Activated CD4-positive, alpha-beta T cell treated with anti-CD3 and anti-CD28 coated beads, Interleukin-2, amount 50 U/mL, for 1 hour (primary cell): ENCODE measurements at places on chromosomes 16 and 17.
A peak's percentile ranks its signal among the peaks of the same experiment; 100 is the strongest.

GRCh38 chr17:59527931-59528330 is 37.5 kb upstream of the DHX40 start:
- no peak for DNase-seq

GRCh38 chr17:37092071-37092470 is 143.3 kb downstream of the AATF start:
- no peak for DNase-seq

DNA sequence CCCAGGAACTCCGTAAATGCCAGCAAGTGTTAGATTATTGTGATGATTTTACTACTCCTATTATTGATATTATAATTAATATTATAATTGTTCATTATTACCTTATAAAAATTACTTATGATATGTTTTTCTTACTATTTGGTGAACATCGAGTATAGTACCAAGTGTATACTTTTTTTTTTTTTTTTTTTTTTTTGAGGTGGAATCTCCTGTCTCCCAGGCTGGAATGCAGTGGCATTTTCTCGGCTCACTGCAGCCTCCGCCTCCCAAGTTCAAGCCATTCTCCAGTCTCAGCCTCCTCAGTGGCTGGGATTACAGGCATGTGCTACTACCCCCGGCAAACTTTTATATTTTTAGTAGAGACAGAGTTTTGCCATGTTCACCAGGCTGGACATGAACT is 347.0 kb downstream of the WWOX start:
- no peak for DNase-seq

- DNase-seq = no peak
Observed at GRCh38 chr16:5205361-5206040, 107.9 kb upstream of the EEF2KMT start.

- DNase-seq = peak; percentile 18
Observed at GRCh38 chr16:58814348-58814801, 80.3 kb upstream of the GOT2 start.

DNA sequence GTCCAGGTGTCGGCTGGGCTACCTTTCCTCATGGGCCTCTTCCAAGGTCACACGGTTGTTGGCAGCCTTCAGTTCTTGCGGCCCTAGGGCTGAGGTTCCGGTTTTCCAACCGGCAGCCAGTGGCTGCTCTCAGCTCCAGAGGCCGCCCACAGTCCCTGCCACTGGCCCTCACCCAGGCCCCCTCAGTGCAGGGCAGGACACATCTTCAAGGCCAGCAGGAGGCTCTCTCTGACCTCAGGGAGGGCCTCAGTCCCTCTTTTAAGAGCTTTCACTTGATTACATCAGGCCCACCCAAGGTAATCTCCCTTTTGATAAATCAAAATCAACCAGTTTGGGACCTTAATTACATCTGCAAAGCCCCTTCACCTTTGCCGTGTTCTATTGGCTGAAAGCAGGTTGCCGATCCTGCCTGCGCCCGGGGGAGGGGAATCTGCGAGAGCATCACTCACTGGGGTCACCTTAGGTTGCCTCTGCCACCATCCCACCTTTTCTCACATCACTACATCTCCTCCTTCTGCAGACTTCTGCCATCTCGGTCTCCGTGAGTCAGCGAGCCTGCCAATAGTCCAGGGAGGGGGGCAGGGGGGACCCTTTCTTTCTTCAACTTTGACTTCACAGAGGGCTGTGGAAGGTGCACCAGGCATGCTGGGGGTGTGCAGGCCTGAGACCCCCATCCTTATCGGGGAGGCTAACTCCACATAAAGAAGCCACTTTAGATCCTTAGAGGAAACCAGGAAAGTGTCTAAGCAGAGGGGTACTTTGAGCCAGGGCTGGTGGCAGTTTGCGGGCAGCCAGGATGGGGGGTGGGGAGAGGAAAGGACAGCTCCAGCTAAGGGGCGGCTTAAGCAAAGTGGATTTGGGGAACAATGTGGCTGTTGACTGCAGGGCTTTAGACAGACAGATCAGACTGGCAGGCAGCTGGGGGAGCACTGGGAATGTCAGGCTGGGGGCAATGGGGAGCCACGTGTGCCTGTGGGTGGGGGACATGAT is 28.8 kb upstream of the NXPH3 start:
- no peak for DNase-seq

- DNase-seq = peak; percentile 15
Observed at GRCh38 chr17:15260376-15261257, 4.5 kb downstream of the PMP22 start.

DNA sequence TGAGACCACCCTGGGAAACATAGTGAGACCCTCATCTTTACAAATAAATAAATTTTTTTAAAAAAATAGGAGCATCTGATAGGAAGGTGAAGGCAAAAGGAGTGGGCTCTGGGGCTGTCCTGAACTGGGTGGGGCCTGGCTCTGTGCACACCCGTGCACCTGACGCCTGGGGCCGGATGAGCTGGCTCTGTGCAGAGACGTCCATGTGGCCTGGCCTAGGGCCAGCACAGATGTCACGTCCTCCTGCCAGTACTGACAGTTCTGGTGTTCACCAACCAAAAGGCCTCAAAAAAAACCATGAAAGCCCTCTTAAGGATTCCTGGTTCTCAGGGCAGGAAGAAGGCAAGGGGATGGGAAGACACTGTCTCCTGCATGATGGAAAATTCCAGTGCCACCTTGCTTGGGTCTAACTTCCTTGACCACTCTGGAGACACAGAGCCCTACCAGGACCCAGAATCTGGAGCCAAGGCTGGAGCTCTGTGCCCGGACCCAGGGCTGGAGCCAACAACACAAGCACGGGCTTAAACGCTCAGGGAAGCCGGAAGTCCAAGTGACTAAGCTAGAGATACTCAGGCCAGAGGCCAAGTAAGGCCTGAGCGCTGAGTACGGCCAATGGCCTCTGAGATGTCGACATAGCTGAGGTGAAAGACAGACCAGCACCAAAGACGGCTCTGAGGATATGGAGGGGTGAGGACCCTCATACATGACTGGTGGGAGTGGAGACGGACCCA is 32.9 kb downstream of the COPRS start:
- DNase-seq = no peak

DNA sequence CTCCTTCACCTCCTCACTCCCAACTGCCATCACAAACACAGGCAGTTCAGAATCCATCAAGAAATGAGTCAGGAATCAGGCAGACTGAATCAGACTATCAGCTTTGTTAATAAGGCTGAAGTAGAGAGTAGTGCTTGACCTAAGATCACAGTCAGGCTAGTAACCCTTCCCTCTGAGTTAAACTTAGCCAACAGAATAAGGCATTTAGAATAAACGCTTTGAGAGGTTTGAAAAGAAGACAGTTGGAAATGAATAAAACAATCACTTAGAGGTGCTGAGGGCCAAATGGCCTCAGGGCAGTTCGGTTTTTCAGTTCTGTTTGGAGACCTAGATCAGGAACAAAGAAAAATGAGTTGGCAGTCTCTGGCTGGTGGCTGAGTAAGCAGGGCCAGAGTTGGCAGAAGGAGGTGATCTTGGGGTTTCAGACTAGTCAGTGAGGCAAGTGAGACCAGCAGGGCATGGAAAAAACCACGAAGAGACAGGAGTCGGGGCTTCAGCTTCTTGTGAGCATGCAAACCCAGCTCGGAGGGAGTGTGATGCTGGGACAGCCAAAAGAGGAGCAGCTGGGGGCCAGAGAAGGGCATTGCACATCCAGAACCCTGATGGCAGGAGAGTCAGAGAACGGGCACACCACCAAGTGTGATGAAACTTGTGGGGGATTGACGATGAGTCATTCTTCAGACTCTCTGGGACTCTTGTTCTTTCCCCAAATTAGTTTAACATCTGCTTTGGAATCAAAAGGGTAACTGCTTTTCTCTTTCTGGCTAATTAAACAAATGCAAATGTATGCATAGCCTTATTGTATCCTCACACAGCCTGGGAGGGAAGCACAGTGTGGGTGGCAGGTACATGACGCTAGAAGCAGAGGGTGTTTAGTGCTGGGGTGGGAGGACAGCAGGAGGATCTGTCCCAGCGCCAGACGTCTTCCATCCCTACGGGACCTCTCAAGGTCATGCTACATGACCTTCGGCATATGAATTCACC is 54.8 kb downstream of the SPECC1 start:
- no peak for DNase-seq

GRCh38 chr16:6665126-6665525 is 667.5 kb upstream of the RBFOX1 start:
- DNase-seq = no peak

GRCh38 chr17:60371818-60372510 is 20.0 kb downstream of the USP32 start:
- no peak for DNase-seq

GRCh38 chr16:67719778-67720144 is 645 bp upstream of the GFOD2 start:
- no peak for DNase-seq

DNA sequence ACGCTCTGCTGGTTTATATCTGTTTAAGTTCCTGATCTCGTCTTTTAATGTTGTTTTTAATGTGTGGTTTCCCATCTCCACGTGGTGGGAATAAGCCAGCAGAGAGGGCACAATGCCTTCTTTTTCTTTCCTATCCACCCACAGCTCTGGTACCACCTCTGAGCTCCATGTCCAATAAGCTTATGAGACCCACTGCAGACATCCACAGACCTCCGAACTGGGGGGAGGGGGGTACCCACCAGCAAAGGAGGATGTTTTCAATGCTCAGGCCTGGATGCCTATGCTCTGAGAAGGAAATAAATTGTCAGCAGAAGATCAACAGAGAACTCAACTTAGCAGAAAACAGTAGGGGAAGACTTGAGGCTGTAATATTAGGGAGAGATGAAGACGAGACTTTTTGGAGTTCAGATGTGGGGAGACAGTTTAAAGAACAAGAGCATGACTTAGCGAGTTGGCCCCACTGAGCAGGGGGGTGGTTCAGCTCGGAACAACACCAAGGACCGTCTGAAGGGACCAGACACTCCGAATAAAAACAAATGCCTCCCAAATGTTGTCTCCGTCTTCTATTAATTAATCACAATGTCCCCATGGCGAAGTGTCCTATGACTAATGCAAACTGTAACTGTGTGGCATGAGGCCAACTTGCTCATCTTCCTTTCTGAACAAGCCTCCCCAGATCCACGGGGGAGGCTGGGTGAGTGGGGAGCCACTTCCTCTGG is 62.7 kb downstream of the GAS7 start:
- no peak for DNase-seq

- DNase-seq = peak; percentile 71
Observed at GRCh38 chr17:82236142-82236971, 7.5 kb downstream of the SLC16A3 start.

DNA sequence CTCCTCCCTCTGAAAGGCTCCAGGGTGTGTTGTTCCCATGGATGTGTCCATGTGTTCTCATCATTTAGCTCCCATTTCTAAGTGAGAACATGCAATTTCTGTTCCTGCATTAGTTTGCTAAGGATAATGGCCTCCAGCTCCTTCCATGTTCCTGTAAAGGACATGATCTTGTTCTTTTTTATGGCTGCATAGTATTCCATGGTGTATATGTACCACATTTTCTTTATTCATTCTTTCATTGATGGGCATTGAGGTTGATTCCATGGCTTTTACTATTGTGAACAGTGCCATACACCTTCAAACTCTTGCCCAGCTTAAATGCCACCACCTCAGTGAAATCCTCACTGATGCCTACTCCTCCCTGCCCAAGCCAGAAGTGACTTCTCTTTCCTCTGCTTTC is 4.5 kb upstream of the ORAI3 start:
- no peak for DNase-seq

DNA sequence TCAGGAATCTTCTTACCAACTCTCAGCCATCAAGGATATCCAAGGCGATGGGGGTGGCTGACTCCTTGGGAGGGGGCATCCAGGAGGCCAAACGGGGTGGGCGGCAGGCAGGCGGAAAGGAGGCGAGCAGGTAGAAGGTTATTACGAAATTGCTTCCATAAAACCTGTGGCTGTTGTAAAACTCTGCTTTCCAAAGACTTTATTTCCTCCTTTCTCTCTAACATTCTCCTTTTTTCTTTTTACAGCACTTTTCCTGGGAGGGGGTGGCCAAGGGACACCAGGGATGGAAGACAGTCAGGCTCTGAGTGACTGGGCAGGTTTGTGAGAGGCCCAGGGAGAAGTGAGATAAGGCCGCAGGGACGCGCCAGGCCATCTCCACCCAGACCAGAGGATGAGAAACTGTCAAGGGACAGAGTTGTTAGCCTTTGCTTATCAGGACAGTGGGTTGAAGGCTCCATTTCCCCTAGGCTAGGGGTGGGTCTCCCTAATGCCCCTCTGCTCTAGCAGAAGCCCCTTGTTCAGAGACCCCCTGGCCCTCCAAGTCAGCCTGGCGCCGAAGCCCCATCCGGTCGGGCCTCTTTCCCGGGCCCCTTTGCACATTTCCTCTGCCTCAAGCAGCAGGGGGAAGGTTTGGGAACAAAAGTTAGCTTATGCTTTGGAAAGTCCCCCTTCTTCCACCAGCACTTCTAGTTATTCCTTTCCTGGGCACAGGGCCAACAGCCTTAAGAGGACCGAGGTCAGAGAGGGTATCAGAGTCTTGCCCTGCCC is 5.0 kb upstream of the HOXB9 start:
- no peak for DNase-seq

- DNase-seq = no peak
Observed at GRCh38 chr16:48540222-48540900, 69.6 kb downstream of the N4BP1 start.

GRCh38 chr17:41415411-41415810 is 9.0 kb downstream of the KRT37 start:
- DNase-seq = no peak

DNA sequence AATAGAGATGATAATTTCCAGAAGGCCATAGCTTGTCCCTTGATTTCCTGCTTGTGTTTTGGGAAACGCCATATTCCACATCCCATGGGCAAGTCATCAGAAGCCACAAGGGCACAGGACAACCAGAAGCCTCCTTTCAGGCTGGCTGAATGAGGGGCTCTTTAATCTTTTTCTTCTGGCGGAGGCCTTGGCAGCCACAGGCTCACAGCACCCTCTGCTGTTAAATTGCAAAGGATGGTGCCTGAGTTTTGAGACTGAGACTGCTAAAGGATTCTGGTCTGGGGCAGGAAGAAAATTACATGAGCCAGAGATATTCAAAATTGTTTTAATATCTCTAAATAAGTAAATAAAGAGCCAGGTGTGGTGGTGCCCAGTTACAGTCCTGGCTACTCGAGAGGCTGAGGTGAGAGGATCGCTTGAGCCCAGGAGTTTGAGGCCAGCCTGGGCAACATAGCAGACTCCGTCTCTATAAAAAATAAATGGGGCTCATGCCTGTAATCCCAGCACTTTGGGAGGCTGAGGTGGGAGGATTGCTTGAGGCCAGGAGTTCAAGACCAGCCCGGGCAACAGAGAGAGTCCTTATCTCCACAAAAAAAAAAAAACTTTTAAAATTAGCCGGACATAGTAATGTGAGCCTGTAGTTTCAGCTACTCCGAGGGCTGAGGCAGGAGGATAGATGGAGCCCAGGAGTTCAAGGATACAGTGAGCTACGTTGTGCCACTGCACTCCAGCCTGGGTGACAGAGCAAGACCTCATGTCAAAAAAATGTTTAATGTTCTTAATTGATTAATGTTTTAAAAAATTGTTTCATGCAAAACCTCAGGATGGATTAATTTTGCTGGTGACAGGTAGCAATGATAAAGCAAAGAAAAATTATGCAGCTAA is 26.3 kb downstream of the AARSD1 start:
- peak; percentile 2 for DNase-seq
